ENCODE measurements at places on chromosomes 16 and 17. TPM values are rescaled to one million over a fixed set of nuclear protein-coding genes. Genes with fewer than 3 reads are reported as not detected.

The PABPN1L gene
- total RNA-seq: not detected

The MFSD6L gene
- total RNA-seq: not detected

The TNS4 gene
- total RNA-seq: not detected

GRCh38 chr17:44909681-44910144, 5.6 kb downstream of the GFAP start:
- no peak for DNase-seq

DNA sequence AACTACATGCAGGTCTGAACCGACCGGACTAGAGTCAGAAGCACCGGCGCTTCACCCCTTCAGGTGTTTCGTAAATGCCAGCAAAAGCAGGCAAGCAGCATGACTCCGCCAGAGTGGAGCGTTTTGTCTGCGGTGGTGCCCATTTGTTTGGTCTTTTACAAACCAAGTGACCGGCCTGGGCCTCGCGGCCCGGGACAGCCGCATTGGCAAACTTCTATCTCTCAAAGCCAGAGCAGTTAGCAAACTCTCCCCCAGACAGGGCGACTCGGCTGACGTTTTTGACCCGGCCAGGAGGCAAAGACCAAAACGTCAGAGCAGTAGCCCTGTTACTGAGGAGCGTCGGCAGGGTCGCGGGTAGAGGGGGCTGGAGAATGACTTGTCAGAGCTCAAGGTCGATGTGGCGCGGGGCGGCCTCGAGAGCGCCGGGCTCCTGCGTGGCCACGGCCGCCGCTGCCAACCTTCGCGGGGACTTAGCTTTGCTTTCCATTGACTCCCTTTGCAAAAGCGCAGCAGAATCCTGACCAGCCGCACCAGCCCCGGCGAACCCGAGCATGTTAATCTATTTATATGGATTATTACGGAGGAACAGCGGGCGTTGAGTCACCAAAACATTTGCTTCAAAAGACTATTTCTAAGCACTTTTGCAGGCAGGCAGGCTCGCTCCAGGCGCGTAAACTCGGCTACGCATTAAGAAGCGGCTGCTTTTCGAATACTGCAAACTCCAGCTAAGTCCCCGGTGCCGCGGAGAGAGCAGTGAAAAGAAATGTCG, 763 bp upstream of the SOX9 start:
- peak; percentile 50 for DNase-seq

The CBX1 gene
- total RNA-seq: 35.6 TPM

GRCh38 chr16:84501077-84501735, 3.3 kb downstream of the MEAK7 start:
- DNase-seq: no peak

- no peak for DNase-seq
Observed at GRCh38 chr16:53915452-53916160, 211.7 kb downstream of the FTO start.

The SLFN14 gene
- not detected for total RNA-seq

Data from left cardiac atrium (tissue), 4 donors.